ENCODE measurements at places on chromosomes 5 and 9. TPM values are rescaled to one million over a fixed set of nuclear protein-coding genes. Genes with fewer than 3 reads are reported as not detected.
A peak's percentile ranks its signal among the peaks of the same experiment; 100 is the strongest.

Gene PCDHB14
- total RNA-seq: 2.6 TPM

Gene PROB1
- 6.6 TPM for total RNA-seq

Gene FRMD3
- 0.34 TPM for total RNA-seq

Gene THBS4
- total RNA-seq: 10.6 TPM

Gene P4HA2
- total RNA-seq: 172 TPM

Gene TNC
- 135 TPM for total RNA-seq

Gene CD74
- 12.4 TPM for total RNA-seq

GRCh38 chr5:152424501-152424900, 19.4 kb upstream of the NMUR2 start:
- H3K4me3 ChIP-seq: no peak overlapping the region
- no peak for DNase-seq
- no peaks in the 10 kb centered on the region for H3K36me3 ChIP-seq

- peaks cover 3% of the 10 kb centered on the region for H3K36me3 ChIP-seq
- peak within 1 kb of the TSS; percentile 83 for H3K4me3 ChIP-seq
- H3K27ac ChIP-seq: no peak within 1 kb of the TSS
- peaks cover 13% of the 10 kb centered on the region for H3K4me1 ChIP-seq
- peak; percentile 84 for DNase-seq
These were observed at the start of gene TNFAIP8 for GRCh38 chr5:119355685-119356611. TSS of gene TNFAIP8 (plus strand) at chr5:119356019. CDS start at chr5:119356091, 72 bp downstream.

GRCh38 chr9:128818839-128819715, 777 bp downstream of the ENDOG start:
- H3K36me3 ChIP-seq: peaks cover 10% of the 10 kb centered on the region
- peak; percentile 82 for DNase-seq
- H3K4me1 ChIP-seq: no peaks in the 10 kb centered on the region
- no peaks in the 10 kb centered on the region for H3K27me3 ChIP-seq
- H3K4me3 ChIP-seq: peak overlapping the region; percentile 77

DNA sequence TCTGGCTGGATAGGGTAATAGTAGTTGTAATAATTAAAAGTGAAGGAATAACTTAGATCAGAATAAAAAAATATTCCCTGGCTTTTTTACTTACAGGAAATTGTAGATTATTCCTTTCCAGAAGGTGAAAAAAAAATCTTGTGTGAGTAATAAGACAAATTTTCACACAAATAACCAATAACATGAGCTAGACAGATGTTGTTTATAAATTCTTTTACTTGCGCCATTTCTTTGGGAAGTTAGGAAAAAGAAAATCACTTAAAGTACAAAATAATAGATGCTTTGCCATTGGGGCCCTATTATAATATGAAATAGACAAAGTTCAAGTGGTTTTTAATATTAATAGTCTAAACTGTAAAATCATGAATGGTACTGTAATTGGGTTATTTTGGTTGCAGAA, 204.1 kb downstream of the ARRDC3 start:
- DNase-seq: no peak
- H3K36me3 ChIP-seq: no peaks in the 10 kb centered on the region
- H3K4me1 ChIP-seq: no peaks in the 10 kb centered on the region

DNA sequence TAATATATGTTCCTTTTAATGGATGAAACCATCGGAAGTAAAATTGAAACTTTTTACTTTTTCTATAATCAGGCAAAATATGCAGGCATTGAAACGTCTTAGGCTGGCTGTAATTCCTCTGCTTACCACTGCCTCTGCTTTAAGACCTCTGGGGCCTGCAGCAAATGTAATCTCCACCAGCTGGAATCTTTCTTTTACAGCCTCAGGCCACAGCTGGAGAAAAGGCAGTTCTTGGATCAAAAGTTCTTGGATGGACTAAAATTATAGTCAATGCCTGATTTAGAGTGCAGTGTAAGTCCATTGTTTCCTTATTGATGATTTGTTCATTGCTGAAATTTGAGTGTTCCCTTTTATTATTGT, 396.7 kb downstream of the KCTD16 start:
- H3K4me3 ChIP-seq: no peak overlapping the region
- H3K4me1 ChIP-seq: no peaks in the 10 kb centered on the region
- no peak overlapping the region for H3K27ac ChIP-seq
- no peaks in the 10 kb centered on the region for H3K36me3 ChIP-seq
- DNase-seq: no peak

DNA sequence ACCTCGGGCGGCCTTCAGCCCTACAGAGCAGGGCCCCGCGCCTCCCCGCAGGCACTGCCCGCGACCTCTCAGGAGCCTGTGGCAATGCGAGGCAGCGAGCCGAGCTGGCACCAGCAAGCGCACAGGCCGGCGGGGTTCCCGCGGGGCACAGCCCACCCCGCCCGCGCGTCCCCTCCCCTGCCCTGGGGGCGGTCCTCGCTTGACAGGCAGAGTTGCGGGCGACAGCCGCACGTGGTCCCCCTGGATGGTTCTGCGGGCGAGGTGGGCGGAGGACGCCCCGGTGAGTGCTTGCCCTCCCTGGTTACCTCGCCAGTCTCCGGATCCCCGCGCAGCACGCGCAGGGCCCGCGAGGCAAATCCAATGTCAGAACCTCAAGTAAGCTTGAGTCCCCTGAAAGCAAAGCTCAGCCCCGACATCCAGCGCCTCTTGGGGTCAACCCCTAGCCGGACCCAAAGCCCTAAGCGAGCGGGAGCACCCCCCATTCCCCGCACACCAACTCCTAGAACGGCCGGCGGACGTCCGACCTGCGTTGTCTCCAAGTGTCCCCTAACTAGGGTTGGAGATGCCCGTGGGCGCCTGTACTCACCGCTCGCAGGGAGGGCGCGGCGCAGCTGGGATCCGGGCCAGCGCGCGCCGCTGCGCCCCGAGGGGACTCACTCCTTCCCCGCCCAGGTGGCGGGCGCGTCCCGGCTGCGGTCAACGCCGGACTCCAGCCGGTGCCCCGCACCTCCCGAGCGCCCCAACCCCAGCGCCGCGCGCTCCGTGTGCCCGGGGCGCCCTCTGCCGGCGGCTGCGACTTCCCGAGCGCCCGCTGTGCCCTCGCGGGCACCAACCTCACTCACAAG, at the start of gene DRD1:
Gene DRD1 (minus strand): TSS at position 123 of the 845 bp plus-strand sequence. CDS start 1,083 bp downstream, outside the sequence.
- peak; percentile 93 for DNase-seq
- H3K36me3 ChIP-seq: no peaks in the 10 kb centered on the region
- peaks cover 13% of the 10 kb centered on the region for H3K4me1 ChIP-seq

DNA sequence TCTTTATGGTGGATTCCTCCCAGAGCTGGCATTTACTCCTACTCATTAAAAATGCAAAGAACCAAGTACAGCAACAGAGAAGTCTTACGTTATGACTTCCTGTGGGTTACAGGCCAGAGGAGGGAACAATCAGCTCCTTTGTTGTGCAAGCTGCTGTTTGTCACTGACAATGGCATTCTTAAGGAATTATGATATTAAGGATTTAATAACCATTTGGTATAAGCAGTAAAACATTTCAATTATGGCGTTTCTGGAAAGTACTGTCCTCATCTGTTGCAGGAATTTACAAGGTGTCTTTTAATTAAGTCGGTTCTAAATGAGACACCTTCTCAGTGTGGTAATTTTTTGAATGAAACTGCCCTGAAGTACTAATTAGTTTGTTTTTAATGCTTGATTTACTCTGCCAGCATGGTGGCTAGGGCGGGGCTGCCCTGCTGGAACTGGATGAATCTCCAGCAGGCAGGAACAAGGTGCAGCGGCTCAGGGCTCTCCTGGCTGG, 49.1 kb upstream of the VDAC1 start:
- no peak overlapping the region for H3K27ac ChIP-seq
- no peak for DNase-seq
- no peaks in the 10 kb centered on the region for H3K4me1 ChIP-seq

- no peaks in the 10 kb centered on the region for H3K27me3 ChIP-seq
- no peak overlapping the region for H3K4me3 ChIP-seq
- no peak for DNase-seq
- peaks cover 24% of the 10 kb centered on the region for H3K36me3 ChIP-seq
These were observed 28.5 kb downstream of the KCNV2 start for GRCh38 chr9:2745560-2746380.

DNA sequence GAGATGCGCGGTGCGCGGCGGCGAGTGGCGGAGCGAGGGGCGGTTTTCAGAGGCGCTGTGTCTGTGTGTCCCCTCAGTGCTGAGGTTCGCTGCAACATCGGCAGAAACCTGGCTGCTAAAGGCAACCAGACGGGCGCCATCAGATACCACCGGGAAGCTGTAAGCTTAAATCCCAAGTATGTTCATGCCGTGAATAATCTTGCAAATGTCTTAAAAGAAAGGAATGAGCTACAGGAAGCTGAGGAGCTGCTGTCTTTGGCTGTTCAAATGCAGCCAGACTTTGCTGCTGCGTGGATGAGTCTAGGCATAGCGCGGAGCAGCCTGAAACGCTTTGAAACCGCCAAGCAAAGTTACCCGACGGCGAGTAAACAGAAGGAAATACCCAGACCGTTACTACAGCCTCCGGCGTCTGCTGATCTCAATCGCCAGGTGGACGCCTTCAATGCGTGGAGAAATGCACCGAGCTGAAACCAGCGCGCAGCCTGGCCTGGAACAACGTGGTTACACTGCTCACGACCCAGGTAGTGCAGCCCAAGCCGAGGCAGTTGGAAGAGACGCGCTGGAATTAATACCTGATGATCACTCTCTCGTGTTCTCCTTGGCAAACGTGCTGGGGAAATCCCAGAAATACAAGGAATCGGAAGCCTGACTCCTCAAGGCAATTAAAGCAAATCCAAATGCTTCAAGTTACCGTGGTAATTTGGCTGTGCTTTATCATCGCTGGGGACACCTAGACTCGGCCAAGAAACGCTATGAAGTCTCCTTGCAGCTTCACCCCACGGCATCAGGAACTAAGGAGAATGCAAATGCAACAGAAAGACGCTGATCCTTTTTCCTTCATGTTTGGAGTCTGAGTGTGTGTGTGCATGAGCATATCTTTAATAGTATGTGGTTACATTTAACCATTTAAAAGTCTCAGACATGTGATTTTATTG, 15.9 kb downstream of the OR2V1 start:
- peak; percentile 69 for DNase-seq
- no peaks in the 10 kb centered on the region for H3K4me1 ChIP-seq
- no peak overlapping the region for H3K27ac ChIP-seq

DNA sequence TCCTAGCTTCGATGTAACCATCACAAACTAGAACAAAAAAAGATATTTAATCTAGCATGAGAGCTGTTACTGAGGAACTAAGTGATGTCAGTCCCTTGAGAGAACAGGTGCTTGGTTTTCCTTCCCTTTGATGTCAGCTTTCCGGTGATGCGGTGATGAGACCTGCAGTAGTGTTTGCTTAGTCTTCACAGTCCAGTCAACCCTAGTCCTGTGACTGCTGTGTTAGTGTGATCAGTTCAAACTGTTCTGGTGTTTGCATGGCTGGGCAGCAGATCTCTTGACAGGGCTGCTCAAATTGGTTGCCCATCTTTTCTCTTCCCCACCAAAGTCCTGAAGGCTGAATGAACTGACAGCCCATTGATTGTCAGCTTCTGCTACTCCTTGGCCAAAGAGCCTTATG, 608.6 kb upstream of the DAB2 start:
- H3K27ac ChIP-seq: no peak overlapping the region
- DNase-seq: no peak
- no peak overlapping the region for H3K4me3 ChIP-seq
- H3K27me3 ChIP-seq: no peaks in the 10 kb centered on the region

DNA sequence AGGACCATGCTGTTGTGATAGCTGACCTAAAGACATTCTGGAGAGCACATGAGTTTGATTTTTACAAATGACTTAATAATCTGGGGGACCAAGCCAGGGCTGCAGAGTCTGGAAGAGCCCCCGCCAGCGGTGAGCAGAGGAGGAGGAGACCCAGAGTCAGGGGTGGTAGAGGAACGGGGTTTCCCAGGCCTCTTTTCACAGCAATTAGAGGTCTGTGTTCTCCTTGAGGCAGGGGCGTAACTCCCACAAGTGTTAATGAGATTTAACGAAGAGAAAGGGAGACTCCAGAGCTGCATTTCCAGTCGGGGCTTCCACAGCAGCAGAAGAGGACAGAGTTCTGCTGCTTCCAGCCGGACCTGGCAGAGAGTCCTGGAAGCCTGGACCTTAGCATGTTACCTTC, 137.9 kb upstream of the SLC24A2 start:
- DNase-seq: peak; percentile 50
- H3K27ac ChIP-seq: no peak overlapping the region
- H3K36me3 ChIP-seq: no peaks in the 10 kb centered on the region
- no peak overlapping the region for H3K4me3 ChIP-seq
- peaks cover 20% of the 10 kb centered on the region for H3K27me3 ChIP-seq
- H3K4me1 ChIP-seq: peaks cover 3% of the 10 kb centered on the region

GRCh38 chr9:69097064-69097463, 61.5 kb downstream of the FXN start:
- H3K27me3 ChIP-seq: no peaks in the 10 kb centered on the region
- no peak overlapping the region for H3K4me3 ChIP-seq
- no peaks in the 10 kb centered on the region for H3K36me3 ChIP-seq
- DNase-seq: no peak
- H3K4me1 ChIP-seq: no peaks in the 10 kb centered on the region
- no peak overlapping the region for H3K27ac ChIP-seq

- H3K4me3 ChIP-seq: no peak overlapping the region
- no peak for DNase-seq
- no peak overlapping the region for H3K27ac ChIP-seq
- no peaks in the 10 kb centered on the region for H3K36me3 ChIP-seq
- peaks cover 69% of the 10 kb centered on the region for H3K27me3 ChIP-seq
These were observed 29.4 kb upstream of the PURA start for GRCh38 chr5:140084541-140084940.

DNA sequence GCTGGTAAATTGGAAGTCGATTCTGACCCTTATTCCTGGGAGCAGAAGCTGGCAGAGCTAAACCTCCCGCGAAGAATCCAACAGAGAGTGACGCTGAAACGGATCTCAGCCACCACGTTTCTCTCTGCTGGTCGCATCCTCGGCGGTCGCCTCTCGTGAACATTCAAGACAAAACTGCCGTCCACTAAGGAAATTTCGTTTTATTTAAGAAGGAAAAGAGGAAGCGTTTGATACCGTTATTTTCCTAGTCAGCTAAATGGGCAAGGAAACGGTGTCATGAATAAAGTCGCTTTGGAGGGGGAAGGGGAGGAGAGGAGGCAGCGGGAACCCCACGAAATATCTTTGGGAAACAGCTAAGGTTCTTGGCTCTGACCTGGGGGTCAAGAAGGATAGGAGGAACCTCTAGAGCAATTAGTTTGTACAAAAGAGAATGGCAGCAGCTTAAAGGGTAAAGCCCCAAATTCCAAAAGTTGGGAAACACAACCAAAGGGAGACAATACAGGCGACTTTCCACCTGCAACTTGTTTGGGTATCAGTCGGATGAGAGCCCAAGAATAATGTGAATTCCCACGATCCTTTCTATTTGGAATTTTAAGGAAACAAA, 1.9 kb downstream of the FOXB2 start:
- no peak overlapping the region for H3K4me3 ChIP-seq
- no peak overlapping the region for H3K27ac ChIP-seq
- H3K4me1 ChIP-seq: no peaks in the 10 kb centered on the region
- H3K27me3 ChIP-seq: peaks cover 98% of the 10 kb centered on the region
- no peaks in the 10 kb centered on the region for H3K36me3 ChIP-seq
- no peak for DNase-seq

All from endodermal cell (in vitro differentiated cells).